ENCODE measurements at places on chromosomes 2 and 18. TPM values are rescaled to one million over a fixed set of nuclear protein-coding genes. Genes with fewer than 3 reads are reported as not detected.

Gene ARL6IP6
- total RNA-seq: 14.3 TPM

Gene TUBB8B
- total RNA-seq: not detected

Gene SIX3
- not detected for total RNA-seq

Gene KCNK3
- total RNA-seq: 8.2 TPM

Gene MALL
- total RNA-seq: 44.5 TPM

Gene COBLL1
- total RNA-seq: 3.6 TPM

Gene GAREM1
- total RNA-seq: 1.8 TPM

Gene TMEM150A
- total RNA-seq: 5.9 TPM

Gene IMMT
- 52.5 TPM for total RNA-seq

Gene POTEE
- total RNA-seq: under 0.01 TPM

Gene ALKAL2
- not detected for total RNA-seq

Gene SRD5A2
- not detected for total RNA-seq

Gene LYPD1
- total RNA-seq: 21.7 TPM

Gene IL36A
- total RNA-seq: not detected

Gene CYP26B1
- total RNA-seq: 0.25 TPM

Gene NT5C1B
- total RNA-seq: not detected

Gene TWSG1
- 144 TPM for total RNA-seq

Gene SAG
- total RNA-seq: not detected

Gene LRP2
- not detected for total RNA-seq

Gene ZNF638
- 139 TPM for total RNA-seq

Gene DYSF
- total RNA-seq: 5.5 TPM

Gene PCARE
- total RNA-seq: not detected

Gene MAB21L4
- not detected for total RNA-seq

Gene KCNIP3
- total RNA-seq: 0.13 TPM

Gene AMER3
- not detected for total RNA-seq

Gene ATP6V1C2
- not detected for total RNA-seq

Gene EN1
- not detected for total RNA-seq

Gene OTOS
- not detected for total RNA-seq

Gene PRKAG3
- 0.40 TPM for total RNA-seq

Gene IL36G
- not detected for total RNA-seq

Gene CSRNP3
- 3.1 TPM for total RNA-seq

Gene PKP4
- total RNA-seq: 21.9 TPM

Gene DCC
- 0.13 TPM for total RNA-seq

Gene GALNT3
- 2.0 TPM for total RNA-seq

Gene ESPNL
- 0.40 TPM for total RNA-seq

Gene NDUFS1
- total RNA-seq: 130 TPM

Gene SP140L
- 10.3 TPM for total RNA-seq

Gene CCDC88A
- 36.7 TPM for total RNA-seq

Gene CLEC4F
- total RNA-seq: not detected

Gene PDE11A
- under 0.01 TPM for total RNA-seq

Gene UGT1A6
- not detected for total RNA-seq

Gene VWA3B
- not detected for total RNA-seq

Gene RUFY4
- total RNA-seq: not detected

Gene PSMA8
- total RNA-seq: not detected

Gene OLA1
- 110 TPM for total RNA-seq

Gene CD8A
- not detected for total RNA-seq

Gene HNMT
- total RNA-seq: 90.6 TPM

Gene LIPG
- total RNA-seq: 0.40 TPM

Gene CCNT2
- total RNA-seq: 23.6 TPM

Gene SPATA3
- not detected for total RNA-seq

Gene RAB17
- total RNA-seq: 0.26 TPM

Gene SLC25A12
- total RNA-seq: 21.4 TPM

Gene ANKZF1
- 20.6 TPM for total RNA-seq

Gene SLC30A3
- total RNA-seq: 0.19 TPM

Gene XDH
- total RNA-seq: under 0.01 TPM

Gene NTSR2
- not detected for total RNA-seq

Data from aortic smooth muscle cell (primary cell).